ENCODE measurements at places on chromosomes 2 and 18.

- no peak for DNase-seq
Measured at GRCh38 chr2:127347734-127348392, 39.9 kb downstream of the MAP3K2 start.

- DNase-seq, result no peak
Measured at GRCh38 chr2:212173756-212174510, 364.7 kb downstream of the ERBB4 start.

DNA sequence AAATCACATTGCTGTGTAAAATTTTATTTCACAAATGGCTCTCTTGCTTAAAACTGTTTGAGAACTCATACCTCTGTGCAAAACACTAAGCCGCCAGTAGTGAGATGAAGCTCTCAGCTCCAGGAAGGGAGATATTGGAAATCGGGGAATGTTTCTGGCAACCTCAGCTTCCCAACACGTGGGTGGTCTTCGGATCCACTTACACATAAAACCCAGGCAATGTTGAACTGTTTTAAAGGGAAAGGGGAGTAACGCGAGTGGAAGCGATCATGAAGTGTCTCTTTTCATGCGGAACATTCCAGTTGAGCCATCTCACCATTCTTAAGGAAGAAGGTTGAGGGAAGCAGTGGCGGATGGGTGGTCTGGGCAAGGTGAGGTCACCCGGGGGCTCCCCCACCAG is 136.8 kb downstream of the ASB1 start:
- DNase-seq, result no peak

- DNase-seq, result no peak
Measured at GRCh38 chr2:131588152-131588873, 60.6 kb downstream of the CCDC74A start.

DNA sequence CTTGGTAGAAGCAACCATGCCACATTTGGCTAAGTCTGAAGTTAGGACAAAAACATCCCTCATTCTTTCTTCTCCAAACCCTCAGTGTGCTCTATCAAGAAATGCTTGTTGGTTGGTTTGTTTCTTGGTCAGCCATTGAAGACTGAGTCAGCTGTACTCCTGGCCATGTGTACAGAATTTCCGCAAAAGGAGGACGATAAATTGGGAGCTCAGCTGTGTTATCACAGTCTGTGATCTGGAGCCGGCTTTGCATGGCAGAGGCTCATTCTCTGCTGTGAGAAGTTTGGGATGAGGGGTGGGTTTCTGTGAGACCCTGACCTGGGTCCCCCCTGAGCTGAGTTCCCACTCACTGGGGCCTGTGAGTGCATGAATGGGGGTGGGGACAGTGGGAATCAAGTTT is 26.3 kb upstream of the E2F6 start:
- no peak for DNase-seq

DNA sequence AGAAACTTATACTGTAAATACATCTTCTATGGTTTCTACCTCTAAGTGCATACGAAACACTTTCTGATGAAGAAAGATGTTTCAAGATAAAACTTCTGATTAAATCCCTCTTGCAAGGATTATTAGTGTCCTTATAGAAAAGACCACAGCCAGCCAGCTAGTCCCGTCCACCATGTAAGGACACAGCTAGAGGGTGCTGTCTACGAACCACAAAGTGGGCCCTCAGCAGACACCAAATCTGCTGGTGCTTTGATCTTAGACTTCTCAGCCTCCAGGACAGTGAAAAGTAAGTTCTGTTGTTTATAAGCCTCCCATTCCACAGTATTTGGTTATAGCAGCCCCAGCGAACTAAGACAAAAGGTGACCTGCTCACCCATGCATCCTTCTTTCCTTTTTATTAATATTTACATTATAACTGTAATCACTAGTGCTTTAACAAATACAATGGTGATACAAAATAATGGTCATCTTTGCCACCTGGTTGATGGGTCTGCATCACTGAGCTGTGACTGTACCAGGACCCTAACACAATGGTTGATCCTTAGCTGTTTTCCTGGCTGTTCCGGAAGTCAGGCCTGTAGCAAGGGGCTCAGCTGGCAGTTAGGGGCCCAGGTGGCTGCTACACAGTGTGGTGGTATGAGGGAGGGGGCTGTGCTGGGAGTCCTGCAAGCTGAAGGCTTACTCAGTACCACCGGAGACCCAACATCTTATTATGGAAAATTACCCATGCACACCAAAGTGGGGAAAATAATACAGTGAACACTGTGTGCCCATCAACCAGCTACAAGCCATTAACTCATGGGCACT is 108.5 kb upstream of the SMAD7 start:
- no peak for DNase-seq

- no peak for DNase-seq
Measured at GRCh38 chr2:207662203-207662602, 37.0 kb upstream of the METTL21A start.

- DNase-seq, result no peak
Measured at GRCh38 chr2:151991010-151991409, 107.8 kb downstream of the CACNB4 start.

DNA sequence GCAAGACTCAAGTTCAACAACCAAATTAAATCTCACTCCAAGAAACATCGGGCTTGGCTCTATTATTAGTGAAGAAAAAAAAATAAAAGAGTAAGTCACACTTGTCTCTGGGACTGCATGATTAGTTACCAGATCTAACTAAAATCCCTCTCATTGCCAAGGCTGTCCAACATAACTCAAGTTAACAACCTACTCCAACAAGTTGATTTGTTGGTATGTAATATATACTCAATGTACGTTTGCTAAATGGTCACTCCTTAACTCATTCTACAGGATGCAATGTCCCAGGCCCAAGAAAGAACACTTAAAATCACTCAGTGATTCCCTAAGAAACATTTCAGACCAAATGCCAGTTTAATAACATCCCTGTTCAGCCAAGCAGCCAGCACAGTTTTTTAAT is 95.1 kb downstream of the DYM start:
- DNase-seq, result no peak

DNA sequence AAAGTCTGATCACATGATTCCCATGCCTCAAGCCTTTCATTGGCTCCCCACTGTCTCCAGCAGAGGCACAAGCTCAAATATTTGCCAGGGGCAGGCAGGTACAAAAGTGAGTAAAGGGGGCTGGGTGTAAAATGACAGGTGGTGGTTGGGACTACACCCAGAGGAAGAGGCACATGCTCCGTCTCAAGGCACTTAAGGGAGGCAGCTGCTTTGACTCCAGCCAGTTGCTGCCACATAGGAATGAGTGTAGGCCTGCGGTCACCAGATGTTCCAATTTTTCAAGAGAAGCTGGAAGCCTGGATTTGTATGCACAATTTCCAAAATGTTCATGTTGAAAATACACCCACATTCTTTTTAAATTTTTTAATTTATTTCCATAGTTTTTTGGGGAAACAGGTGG is 164.4 kb downstream of the UPP2 start:
- peak; percentile 1 for DNase-seq

- no peak for DNase-seq
Measured at GRCh38 chr2:217854684-217855420, 147.9 kb downstream of the TNS1 start.

DNA sequence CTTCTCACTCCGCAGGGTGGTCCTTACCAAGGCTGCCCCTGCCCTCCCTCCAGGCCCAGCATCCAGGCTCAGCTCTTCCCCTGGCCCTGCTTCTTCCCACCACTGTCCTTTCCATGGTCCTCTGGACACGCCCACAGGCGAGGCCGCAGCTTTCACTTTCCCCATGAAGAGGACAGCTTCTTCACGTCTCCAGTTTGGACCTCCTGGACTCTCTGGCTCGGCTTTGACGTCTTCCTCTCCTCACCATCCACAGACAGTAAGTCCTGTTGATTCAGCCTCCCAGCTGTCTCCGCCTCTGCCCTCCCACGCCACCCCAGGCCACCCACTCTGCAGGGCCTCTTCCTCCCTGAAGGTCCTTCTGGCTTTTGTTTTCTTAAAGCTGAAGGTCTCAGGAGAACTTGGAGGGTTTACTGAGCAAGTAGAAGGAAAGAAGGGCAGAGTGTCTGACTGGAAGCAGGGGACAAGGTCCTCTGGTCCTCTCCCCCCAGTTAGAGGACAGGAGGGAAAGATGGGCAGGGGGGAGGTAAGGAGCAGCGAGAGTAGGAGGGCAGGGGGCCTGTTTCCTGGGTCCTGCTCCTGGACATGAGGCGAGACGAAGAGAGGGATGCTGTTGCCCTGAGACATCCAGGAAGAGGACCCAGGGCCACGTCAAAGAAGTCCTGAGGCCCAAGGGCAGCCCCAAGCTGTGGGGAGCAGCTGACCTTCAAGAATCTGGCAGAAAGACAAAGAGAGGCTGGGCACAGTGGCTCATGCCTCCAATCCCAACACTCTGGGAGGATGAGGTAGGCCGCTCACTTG is 24.7 kb upstream of the NMUR1 start:
- peak; percentile 8 for DNase-seq

DNA sequence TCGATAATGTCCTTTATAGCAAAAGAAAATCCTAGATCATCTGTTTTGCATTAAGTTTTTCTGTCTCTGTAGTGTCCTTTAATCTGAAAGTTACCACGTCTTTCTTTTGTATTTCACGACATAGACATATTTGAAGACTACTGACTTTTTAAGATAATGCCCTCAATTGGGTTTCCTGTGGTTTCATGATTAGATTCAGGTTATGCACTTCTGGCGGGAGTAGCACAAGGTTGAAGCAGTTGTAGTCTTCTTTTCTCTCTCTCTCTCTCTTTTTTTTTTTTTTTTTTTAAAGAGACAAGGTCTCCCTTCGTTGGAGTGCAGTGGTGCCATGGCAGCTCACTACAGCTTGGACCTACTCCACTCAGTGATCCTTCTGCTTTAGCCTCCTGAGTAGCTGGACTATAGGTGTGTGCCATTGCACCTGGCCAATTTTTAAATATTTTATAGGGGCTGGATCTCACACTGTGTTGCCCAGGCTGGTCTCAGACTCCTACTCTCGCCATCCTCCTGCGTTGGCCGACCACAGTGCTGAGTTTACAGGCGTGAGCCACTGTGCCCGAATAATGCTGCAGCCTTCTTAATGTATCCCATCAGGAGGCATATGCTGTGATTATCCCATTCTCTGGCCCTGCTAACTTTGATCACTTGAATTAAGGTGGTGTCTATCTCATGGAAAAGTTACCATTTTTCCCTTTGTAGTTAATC is 3.9 kb downstream of the INPP4A start:
- no peak for DNase-seq

DNA sequence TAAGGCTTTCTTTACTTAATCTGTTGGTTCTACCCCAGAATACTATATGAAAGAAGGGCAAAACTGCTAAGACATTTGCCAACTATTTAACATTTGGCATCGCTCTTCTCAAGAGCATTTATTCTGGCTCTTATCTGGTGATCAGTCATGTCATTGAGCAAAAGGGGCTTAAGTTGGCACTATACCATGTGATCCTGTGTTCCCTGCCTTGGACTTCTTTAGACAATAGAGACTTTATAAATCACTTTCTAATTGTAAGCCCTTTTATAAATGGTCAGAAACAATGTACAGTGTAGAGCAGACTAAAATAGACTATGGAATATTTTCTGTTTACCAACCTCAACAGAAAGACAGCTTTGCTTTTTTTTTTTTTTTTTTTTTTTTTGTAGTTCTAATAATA is 52.1 kb downstream of the GTF3C3 start:
- DNase-seq, result no peak

- no peak for DNase-seq
Measured at GRCh38 chr2:164960159-164960558, 4.8 kb upstream of the SLC38A11 start.

GRCh38 chr2:45833968-45834344 is 182.5 kb downstream of the PRKCE start:
- no peak for DNase-seq

DNA sequence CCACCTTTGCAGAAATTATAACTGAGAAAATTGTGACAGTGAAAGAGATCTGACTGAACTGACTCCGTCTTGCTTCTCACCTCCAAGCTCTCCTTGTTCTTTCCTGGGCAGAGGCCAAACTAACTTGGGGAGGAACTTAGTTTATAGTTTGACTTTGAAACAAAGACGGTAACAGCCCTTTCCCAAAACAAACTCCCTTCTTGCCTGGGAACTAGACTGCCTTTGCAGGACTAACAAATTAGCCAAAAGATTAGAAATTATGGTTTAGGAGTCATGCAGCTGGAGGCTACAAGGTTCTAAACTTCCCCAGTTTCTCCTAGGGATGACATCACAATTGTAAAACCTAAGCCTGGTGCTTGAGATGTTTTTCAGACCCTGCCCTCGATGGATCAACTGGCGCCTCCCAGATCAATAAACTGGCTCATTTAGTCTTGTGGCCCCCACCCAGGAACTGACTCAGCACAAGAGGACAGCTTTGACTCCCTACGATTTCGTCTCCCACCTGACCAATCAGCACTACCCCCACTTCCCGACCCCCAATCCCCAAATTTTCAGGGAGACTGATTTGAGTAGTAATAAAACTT is 137.7 kb downstream of the ALPK2 start:
- no peak for DNase-seq

GRCh38 chr2:230870544-230871360 is 6.0 kb downstream of the ITM2C start:
- DNase-seq, result no peak
